ENCODE measurements at places on chromosomes 7 and 10. TPM values are rescaled to one million over a fixed set of nuclear protein-coding genes. Genes with fewer than 3 reads are reported as not detected.

Gene MSMB
- not detected for polyA plus RNA-seq

DNA sequence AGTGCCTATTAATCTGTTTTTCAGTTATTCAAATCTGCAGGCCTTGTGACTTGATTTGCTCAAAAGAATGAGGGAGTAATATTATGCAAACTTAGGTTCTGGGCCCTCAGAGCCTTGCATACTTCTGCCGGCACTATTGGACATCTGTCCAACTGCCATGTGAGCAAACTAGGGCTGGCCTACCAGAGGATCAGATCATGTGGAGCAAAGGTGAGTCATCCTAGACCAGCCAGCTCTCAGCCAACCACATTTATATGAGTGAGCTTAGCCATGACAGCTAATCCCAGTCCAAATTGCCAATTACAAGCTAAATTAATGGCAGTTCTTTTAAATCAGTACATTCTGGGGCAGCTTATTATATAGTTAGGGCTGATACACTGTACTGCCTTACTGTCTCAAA, 69.6 kb downstream of the SDHAF3 start:
- DNase-seq: no peak

DNA sequence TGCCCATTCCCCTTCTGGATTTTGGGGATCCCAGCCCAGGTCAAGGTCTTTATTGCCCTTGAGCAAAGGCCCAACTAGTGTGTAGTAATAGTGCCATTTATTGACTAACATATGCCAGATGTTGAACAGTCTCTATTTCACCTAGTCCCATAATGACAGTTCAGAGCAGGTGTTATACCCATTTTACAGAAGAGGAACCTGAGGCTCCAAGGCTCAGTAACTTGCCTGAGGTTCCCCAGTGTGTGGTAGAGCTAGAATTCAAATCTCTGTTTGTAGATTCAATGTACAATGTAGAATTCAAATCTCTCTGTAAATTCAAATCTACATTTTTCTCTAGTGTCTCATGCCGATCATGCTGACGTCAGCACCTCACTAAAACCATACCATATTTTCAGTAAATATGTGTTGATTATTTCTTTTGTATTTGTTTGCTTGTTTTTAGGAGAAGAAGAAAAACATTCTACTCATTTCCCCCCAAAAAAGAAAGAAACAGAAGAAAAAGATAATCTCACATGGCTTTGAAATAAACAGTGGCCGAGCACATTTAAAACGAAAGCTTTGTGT, 329.7 kb downstream of the PRPF18 start:
- no peak for DNase-seq

Gene CYTH3
- 13.5 TPM for polyA plus RNA-seq

GRCh38 chr10:13706604-13707003, 119.8 kb downstream of the PRPF18 start:
- DNase-seq: no peak

DNA sequence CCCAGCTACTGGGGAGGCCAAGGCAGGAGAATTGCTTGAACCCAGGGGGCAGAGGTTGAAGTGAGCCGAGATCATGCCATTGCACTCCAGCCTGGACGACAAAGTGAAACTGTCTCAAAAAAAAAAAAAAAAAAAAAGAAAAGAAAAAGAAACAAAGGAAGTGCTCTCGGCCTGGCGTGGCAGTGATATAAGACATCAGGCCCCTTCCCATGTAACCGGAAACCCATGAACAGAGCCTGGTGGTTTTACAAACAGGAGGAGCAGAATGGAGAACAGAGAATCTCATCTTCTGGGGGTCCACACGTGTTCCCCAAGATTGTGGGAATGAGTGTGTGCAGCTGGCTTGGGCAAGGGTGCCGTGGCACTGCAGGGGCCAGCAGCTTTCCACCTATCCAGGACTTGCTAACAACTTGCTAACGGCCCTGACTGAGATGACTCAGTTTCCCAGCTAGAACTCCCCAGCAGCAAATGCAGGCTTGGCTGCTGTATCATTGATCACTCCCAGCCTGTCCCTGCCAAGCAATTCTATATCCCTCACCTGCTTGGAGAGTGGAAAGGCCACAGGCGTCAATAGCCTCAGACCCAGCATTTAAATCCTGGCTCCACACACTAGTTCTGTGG, 103.0 kb downstream of the COL26A1 start:
- no peak for DNase-seq

Gene LAMB1
- 17.0 TPM for polyA plus RNA-seq

GRCh38 chr10:29142516-29143314, 146.2 kb upstream of the LYZL1 start:
- no peak for DNase-seq

- no peak for DNase-seq
These were observed 66.1 kb upstream of the AGBL3 start for GRCh38 chr7:134920026-134920753.

DNA sequence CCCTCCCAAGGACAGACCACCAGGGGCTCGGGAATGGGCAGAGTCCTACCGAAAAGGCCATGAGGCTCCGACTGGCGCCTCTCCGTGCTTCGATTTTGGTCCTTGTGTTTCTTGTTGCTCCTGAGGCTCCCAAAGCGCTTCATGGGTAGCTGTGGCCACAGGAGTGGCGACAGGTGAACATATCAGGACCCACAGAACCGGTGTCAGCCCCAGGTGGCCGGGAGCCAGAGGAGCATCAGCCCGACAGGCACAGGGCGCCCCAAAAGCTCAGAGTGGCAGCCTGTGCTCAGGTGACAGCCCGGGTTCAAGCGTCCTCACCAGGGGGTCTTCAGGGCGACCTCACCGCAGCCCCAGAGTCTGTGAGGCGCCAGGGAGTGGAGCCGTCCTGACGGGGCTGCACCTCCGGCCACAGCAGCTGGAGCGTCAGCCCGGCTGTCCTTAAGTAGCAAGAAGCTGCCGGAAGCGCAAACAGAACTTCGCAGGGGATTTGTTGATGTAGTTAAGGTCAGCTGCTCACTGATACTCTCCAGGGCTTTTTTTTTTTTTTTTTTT, 141.0 kb downstream of the PRKAG2 start:
- peak; percentile 72 for DNase-seq

GRCh38 chr7:155763691-155764437, 48.4 kb downstream of the SHH start:
- DNase-seq: no peak

Gene CDC14C
- not detected for polyA plus RNA-seq

- DNase-seq: peak; percentile 44
These were observed 84.0 kb downstream of the CHST15 start for GRCh38 chr10:124009231-124010015.
